Pericardium fibroblast (primary cell): ENCODE measurements at places on chromosomes 1 and 21. TPM values are rescaled to one million over a fixed set of nuclear protein-coding genes. Genes with fewer than 3 reads are reported as not detected.

Gene CSMD2
- total RNA-seq = 0.58 and 0.68 TPM in 2 replicates

Gene KCNK1
- total RNA-seq = 1.4 and 2.4 TPM in 2 replicates

Gene LCE1B
- not detected in 2 replicates for total RNA-seq

Gene B3GALT2
- total RNA-seq = 1.5 and 9.6 TPM in 2 replicates

Gene CASQ2
- 4.7 TPM in 1 of 2 replicates, not detected in the other for total RNA-seq

Gene LINGO4
- not detected in 2 replicates for total RNA-seq

Gene CYP4A22
- total RNA-seq = not detected in 2 replicates

Gene URB1
- total RNA-seq = 11.4 and 17.0 TPM in 2 replicates

Gene CA6
- not detected in 2 replicates for total RNA-seq

Gene EMC1
- total RNA-seq = 31.4 and 52.9 TPM in 2 replicates

Gene SLC39A1
- total RNA-seq = 93.2 and 107 TPM in 2 replicates

Gene SPSB1
- total RNA-seq = 23.5 and 26.6 TPM in 2 replicates

Gene ADCY10
- not detected in 2 replicates for total RNA-seq

Gene AMY1C
- not detected in 2 replicates for total RNA-seq

Gene RGS18
- not detected in 2 replicates for total RNA-seq

Gene MIXL1
- total RNA-seq = not detected in 2 replicates

Gene PLEKHG5
- 4.1 and 8.0 TPM in 2 replicates for total RNA-seq

Gene SLFNL1
- total RNA-seq = 0.17 and 0.58 TPM in 2 replicates

Gene DDAH1
- total RNA-seq = 24.9 and 82.9 TPM in 2 replicates

Gene RBBP5
- total RNA-seq = 8.3 and 8.8 TPM in 2 replicates

Gene POFUT2
- 30.8 and 38.2 TPM in 2 replicates for total RNA-seq

Gene TRABD2B
- 0.93 and 0.94 TPM in 2 replicates for total RNA-seq

Gene CASZ1
- under 0.01 and 0.12 TPM in 2 replicates for total RNA-seq

Gene PLA2G2F
- total RNA-seq = not detected in 2 replicates

Gene RHBDL2
- under 0.01 TPM in 1 of 2 replicates, not detected in the other for total RNA-seq

Gene TSPAN1
- total RNA-seq = 0.12 TPM in 1 of 2 replicates, not detected in the other

Gene NBPF19
- total RNA-seq = 5.0 and 7.0 TPM in 2 replicates

Gene TTC22
- not detected in 2 replicates for total RNA-seq

Gene CD34
- total RNA-seq = 6.6 and 32.9 TPM in 2 replicates

Gene G0S2
- 59.2 and 105 TPM in 2 replicates for total RNA-seq

Gene NVL
- 9.9 and 10.6 TPM in 2 replicates for total RNA-seq

Gene RGS5
- total RNA-seq = 8.9 and 13.4 TPM in 2 replicates

Gene CD1D
- total RNA-seq = 1.7 and 12.5 TPM in 2 replicates

Gene UCHL5
- 9.0 and 15.2 TPM in 2 replicates for total RNA-seq

Gene CRP
- total RNA-seq = 0.23 TPM in 1 of 2 replicates, not detected in the other

Gene OR10Z1
- not detected in 2 replicates for total RNA-seq

Gene SLC5A9
- not detected in 2 replicates for total RNA-seq

Gene OR2L2
- not detected in 2 replicates for total RNA-seq

Gene IL20
- not detected in 2 replicates for total RNA-seq

Gene MTOR
- total RNA-seq = 17.5 and 25.5 TPM in 2 replicates

Gene FAM163A
- total RNA-seq = not detected in 2 replicates

Gene FABP3
- total RNA-seq = 135 and 247 TPM in 2 replicates

Gene ETV3L
- total RNA-seq = not detected in 2 replicates

Gene CGN
- under 0.01 and 2.5 TPM in 2 replicates for total RNA-seq

Gene DCST2
- not detected in 2 replicates for total RNA-seq

Gene PKN2
- 12.8 and 16.0 TPM in 2 replicates for total RNA-seq

Gene ZNF362
- total RNA-seq = 21.5 and 27.0 TPM in 2 replicates

Gene NBPF4
- not detected in 2 replicates for total RNA-seq

Gene GBP6
- total RNA-seq = not detected in 2 replicates

Gene OR2L13
- total RNA-seq = not detected in 2 replicates

Gene CTTNBP2NL
- 9.5 and 11.1 TPM in 2 replicates for total RNA-seq

Gene C1orf115
- total RNA-seq = 1.8 and 3.6 TPM in 2 replicates
